HCT116 (cell line): ENCODE measurements at places on chromosomes 5 and 9. TPM values are rescaled to one million over a fixed set of nuclear protein-coding genes. Genes with fewer than 3 reads are reported as not detected.
A peak's percentile ranks its signal among the peaks of the same experiment; 100 is the strongest.

PCDHGB7 gene
- total RNA-seq, result 0.54 TPM

INSL4 gene
- not detected for total RNA-seq

MARVELD2 gene
- total RNA-seq, result 21.6 TPM

SPINK4 gene
- not detected for total RNA-seq

FRRS1L gene
- total RNA-seq, result not detected

MLANA gene
- not detected for total RNA-seq

PHF24 gene
- 0.47 TPM for total RNA-seq

RACK1 gene
- 2,432 TPM for total RNA-seq

- DNase-seq, result no peak
Measured at GRCh38 chr5:58327289-58327688, 132.6 kb downstream of the PLK2 start.

DNA sequence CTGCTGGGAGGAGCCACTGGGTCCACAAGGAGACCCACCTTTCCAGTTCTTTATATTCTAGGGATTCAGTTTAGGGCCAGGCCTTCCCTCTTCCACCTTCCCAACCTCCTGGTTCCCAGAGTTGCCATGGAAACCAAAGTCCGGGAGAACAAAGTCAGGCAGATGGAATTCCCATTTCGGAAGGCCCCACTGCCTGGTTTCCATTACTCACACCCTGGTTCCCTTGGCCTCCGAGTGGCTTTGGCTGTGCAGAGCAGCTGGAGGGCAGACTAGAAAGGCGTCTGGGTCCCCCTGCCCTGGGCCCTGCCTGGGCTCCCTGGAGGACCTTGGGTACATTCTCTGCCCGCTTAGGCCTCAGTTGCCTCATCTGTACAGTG lies 136.1 kb downstream of the RGS3 start:
- no peak for DNase-seq

DNA sequence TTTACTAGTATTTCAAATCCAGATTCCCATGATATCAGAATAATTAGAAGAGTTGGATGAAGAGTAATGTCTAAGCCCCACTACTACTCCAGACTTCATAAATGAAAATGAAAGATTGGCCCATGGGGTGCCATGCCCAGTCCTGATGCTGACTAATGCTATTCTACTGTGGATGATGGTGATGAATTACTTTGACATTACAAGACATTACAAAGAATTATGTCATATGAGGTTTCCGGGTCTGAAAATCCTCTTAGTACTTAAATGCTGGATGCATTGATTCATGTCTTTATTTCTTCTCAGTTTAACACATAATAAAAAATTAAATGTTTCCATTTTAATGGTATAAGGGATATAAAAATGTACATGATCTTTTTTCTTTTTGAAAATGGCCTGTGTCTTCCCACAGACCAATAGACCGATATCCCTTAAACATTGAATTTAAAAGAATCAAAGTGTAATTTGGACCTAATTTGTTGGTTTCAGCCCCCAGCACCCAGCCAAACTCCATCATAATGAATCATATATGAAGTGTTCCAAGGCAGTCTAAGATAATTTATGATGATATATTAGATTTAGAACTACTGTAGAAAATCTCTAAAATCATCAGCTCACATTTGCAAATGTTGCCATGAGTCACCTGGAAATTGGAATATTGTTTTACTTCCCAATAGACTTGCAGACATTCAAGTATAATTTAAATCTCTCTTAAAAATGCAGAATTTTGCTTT lies 223.6 kb upstream of the SGCD start:
- DNase-seq, result no peak

DNA sequence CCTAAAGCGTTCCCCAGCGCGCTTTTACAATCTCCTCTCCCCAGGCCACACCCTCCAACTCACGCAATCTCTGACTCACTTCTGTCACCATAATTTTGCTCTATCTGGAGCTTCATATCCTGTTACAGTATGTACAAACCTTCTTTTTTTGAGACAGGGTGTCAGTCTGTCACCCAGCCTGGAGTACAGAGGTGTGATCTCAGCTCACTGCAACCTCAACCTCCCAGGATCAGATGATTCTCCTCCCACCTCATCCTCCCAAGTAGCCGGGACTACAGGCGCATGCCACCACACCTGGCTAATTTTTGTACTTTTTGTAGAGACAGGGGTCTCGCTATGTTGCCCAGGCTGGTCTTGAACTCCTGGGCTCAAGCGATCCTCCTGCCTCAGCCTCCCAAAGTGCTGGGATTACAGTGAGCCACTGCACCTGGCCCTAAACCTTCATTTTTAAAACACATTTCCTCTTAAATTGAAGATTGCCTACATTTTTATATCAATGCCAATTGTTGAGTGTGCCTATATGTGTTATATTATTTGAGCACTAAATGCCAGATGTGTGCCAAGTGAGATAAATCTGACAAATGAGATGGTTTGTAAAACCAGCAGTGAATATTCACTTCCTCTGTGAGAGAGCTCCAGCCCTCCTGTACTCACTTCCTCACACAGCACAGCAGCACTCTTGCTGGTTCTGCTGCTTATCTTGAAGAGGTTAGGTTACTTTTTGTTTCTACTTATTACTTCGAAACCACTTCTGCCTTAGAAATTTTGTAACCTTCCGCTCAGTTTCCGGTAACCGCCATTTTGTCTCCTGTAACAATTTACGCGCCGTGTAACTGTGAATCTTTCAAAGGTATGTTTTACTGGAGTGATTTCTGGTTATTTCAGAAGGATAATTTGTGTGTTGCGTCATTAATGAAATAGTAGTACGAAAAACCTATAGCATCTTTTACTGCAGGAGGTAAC lies 57.9 kb downstream of the DOCK8 start:
- DNase-seq, result no peak

DNA sequence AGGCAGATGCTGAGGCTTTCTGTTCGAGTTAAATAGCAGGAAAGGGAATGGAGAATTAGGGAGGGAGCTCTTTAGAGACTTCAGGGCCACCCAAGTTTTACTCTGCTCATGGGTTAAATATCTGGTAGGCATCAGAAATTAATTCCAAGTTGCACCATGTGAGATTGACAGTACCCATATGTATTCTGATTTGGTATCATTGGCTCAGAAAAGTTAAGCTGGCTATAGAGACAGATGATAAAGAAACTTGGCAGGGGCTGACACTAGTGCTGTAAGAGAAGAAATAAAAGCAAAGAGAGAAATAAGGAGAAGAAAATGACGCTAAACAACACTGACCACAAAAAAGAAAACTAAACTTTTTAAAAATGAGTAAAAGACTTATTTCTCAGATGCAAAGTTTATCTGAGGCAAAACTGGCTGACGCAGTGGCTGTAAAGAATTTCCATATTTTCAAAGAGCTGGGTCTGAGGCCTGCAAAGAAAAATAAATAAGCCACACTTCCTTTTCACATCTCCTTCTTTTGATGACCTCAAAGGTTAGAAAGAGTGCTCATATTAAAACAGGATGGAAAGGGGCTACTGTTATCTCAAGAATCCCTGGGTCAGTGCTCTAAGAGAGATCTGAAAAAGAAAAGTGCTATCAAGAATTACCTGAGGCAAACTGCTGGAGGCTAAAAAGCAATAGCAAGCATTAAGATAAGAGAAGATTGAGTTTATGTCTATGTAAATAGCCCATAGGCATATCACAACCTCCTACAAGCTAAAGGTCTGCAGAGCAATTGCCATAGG lies 399.0 kb upstream of the MEF2C start:
- no peak for DNase-seq

DNA sequence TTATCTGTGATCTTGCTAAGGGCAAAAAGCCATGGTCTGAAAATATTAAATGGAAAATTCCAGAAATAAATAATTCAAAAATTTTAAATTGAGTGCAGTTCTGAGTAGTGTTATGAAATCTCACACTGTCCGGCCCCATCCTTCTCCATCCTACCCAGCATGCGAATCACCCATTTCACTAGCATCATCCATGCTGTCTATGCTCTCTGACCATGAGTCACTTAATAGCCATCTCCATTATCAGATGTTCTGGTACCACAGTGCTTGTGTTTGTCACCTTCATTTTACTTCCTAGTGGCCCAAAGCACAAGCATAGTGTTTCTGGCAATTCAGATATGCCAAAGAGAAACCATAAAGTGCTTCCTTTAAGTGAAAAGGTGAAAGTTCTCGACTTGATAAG lies 63.3 kb upstream of the SMC5 start:
- no peak for DNase-seq

- DNase-seq, result no peak
Measured at GRCh38 chr9:86141843-86142242, 42.5 kb upstream of the GOLM1 start.

DNA sequence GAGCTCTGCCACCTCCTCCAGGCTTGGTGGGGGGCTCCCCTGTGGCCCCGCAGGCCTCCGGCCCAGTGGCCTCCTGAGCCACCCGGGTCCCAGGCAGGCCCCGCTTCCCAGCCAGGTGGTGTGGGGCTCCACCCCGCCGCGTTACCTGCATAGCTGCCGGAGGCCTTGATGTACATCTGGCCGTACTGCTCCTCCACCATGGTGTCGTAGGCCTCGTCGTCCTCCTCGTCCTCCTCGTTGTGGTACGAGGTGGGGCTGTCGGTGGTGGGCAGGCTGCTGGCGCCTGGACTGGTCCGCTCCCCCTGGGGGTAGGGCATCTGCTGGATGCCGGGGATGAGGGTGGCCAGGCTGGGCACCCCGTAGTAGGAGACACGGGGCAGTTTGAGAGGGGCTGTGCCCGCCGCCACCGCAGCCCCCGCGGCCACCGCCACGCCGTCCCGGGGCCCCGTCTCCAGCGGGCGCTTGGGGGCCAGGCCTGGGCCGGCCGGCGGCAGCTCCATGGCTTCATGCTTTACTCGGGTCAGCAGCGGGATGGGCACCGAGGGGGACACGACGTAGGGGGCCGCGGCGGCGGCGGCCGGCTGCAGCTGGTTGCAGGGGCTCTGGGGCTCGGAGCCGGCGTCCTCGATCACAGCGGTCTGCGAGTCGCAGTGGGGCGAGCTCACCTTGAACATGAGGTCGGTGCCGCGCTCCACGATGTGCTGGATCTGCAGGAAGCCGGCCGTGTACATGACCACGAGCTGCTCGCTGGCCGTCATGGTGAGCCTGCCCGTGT lies 45.4 kb downstream of the NACC2 start:
- DNase-seq, result no peak

- no peak for DNase-seq
Measured at GRCh38 chr5:171702135-171702770, 83.4 kb upstream of the SMIM23 start.

GRCh38 chr9:130128733-130129431 lies 43.3 kb upstream of the NCS1 start:
- DNase-seq, result no peak

DNA sequence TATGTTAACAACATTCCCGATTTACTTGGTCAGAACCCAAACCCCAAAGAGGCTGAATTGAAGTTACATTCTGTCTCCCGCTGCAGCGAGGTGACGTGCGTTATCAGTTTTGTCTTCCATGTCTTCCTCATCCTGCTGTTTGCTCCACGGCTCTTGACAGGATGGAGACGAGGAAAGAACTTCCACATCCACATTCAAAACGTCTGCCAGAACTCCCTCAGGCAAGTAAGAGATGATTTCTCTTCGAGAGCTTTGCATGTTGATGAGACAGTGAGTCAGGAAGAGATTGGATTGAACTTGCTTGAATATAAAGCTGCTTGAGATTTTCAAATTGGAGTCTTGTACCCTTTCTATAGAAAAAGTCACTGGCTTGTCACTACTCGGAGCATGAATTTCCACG lies 242.6 kb downstream of the AUH start:
- DNase-seq, result no peak

DNA sequence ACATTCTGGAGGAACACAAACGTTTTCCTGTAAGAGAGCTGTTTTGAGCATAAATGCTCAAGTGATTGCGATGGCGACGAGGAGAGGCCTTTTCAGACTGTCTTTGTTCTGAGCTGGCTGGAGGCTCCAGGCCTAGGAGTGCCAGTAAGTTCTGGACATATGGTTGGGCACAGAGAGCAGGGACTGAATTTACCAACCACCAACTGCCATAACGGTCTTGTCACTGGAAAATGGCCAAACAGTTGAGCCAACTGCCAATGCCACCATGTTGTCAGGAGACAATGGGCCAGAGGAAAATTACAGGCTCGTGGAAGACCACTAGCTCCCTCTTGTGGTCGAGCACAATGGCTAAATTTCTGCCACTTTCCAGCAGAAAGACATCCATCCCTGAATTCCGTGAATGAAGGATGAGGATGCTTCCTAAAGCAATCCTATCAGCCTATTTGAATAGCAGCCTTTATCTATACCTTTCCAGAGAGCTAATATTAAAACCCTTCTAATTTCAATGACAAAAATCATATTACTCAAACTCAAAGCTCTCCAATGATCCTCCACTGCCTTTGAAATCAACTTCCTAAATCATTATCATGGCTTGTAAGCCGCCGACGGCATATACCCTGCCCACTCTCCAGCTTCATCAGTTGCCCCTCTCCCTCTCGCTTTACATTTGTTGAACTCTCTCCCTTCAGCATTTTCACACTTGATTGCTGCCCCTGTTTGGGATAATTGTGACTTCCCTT lies 66.9 kb upstream of the GLIS3 start:
- DNase-seq, result peak; percentile 32

- no peak for DNase-seq
Measured at GRCh38 chr9:121192959-121193640, 8.6 kb downstream of the RAB14 start.

GRCh38 chr9:76620581-76620980 lies 143.7 kb upstream of the PCA3 start:
- DNase-seq, result no peak

DNA sequence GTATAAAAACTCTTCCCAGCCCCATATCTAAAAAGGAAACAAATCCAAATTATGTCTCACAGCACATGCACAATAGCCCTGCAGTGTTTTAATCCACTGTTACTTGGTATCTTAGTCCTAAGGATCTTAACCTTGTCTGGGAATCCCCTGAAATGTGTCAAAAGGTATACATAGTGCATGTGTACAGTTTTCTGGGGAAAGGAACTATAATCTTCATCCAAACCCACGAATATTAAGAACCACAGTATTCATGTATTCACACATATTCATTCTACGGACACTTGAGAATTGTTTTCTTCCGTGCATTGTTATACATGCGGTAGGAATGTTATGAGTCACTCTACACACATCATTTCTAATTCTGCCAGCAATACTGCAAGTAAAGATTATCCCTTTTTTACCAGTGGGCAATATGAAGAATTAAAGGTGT lies 47.8 kb upstream of the SNX2 start:
- DNase-seq, result peak; percentile 12

DNA sequence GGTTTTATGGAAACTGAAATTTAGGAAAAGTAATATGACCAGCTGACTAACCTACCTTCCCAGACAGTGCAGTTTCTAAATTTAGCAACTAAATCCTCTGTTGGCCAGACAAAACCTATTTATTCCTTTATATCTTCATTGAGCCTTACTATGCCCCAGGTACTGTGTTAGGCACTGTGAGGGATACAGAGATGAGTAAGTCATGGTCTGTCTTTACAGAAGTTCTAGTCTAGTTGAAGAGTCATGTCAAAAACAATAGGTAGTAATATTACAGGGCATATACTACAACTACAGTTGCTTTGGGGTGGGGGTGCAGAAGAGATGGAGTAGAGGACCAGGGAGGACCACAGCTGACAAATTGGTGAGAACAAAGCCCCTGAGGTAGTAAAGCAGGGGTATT lies 42.8 kb downstream of the FBXO38 start:
- DNase-seq, result no peak
